AG10803 (cell line): ENCODE measurements at places on chromosomes 2 and 18.

DNA sequence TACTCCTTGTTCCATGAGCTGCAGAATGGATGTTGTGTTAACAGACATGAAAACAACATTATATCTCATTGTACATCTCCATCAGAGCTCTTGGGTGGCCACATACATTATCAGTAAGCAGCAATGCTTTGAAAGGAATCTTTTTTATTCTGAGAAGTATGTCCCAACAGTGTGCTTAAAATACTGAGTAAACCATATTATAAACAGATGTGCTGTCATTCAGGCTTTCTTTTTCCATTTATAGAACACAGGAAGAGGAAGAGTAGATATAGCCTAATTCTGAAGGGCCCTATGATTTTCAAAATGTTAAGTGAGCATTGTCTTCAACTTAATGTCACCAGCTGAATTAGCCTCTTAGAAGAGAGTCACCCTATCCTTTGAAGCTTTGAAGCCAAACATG, 44.3 kb upstream of the CABYR start:
- peak; percentile 21 for DNase-seq

GRCh38 chr18:36088256-36088655, 20.9 kb upstream of the RPRD1A start:
- no peak for DNase-seq

DNA sequence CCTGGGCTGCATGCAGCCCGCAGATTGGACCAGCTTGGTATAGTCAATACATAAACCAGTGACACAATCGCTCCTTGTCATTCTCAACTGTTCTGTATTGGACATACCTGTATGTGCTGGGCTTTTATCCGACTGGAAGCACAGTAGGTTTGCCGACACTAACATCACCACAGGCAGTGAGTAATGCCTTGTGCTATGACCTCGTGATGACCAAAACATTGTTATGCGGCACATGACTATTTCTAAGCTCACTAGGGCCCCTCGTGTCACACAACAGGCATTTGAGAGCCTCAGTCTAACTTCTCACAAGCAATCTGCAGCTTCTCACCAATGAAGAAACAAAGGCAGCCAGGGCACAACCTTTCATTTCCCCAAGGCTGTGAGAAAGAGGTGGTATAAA, 320.8 kb downstream of the AFF3 start:
- peak; percentile 51 for DNase-seq

DNA sequence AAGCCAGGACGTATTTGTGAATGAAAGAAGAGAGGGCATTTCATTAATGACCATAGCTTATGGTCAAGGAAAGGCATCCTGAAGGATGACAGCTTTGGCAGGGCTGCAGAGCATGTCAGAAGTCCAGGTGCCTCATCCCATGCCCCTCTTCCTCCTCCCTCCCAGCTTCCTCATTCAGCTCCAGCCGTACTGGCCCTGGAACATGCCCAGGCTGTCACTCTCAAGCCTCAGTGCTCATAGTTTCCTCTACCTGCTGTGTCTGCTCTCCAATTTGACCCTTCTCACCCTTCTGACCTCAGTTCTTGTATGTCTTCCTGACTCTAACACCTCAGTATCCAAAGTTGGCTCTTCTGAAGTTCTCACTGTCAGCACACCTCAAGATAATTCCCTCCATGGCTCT, 695.8 kb upstream of the HS6ST1 start:
- DNase-seq, result no peak

- no peak for DNase-seq
These were observed 15.1 kb downstream of the ALLC start for GRCh38 chr2:3672861-3673678.

GRCh38 chr2:23208339-23208738, 176.6 kb upstream of the KLHL29 start:
- DNase-seq, result no peak

- peak; percentile 86 for DNase-seq
These were observed 954 bp upstream of the CTDSP1 start for GRCh38 chr2:218398437-218399390.

- no peak for DNase-seq
These were observed 527.5 kb downstream of the GALR1 start for GRCh38 chr18:77777163-77777562.

DNA sequence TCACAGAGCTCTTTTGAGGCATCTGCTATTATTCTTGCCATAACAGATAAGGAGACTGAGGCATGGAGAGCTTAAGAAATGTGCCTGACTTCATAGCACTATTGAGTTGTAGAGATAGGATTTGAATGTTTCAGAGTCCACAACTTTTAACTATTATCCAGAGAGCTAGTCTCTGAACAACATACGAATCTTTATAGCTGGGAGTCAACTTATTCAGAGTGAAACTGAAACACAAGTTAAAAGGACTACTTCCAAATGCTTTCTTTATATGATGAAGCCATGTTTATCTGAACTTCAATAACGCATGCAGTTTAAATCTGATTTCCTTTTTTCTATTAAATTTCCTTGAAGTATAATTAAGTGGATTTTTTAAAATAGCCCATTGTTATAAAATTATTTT, 268.8 kb downstream of the IKZF2 start:
- DNase-seq, result no peak

DNA sequence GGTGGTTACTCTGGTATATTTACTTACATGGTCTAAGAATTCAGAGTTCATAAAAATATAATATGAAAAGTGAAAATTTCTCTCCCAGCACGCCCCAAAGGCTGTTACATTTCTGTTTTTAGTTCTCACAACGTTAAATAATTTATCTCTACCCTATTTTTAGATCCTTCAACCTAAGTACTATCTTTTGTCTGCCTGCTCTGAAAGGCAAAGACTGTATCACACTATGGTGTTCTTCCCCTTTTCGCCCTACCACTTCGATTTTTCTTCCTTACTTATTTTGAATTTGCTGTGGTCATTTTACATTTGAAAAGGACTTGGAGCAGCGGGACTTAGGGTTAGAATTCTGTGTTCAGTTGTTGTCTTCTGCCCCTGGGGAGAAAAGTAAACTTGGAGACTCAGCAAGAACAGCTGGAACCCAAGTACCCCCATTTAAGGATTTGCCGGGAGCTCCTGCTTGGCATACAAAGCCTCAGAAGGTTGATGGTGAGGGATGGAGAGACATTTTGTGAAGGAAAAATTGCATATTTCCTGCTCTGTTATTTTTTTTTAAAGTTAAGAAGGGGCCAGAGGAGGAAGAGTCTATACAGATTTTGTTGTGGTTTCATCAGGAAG, 19.0 kb downstream of the ADAM23 start:
- DNase-seq, result no peak

DNA sequence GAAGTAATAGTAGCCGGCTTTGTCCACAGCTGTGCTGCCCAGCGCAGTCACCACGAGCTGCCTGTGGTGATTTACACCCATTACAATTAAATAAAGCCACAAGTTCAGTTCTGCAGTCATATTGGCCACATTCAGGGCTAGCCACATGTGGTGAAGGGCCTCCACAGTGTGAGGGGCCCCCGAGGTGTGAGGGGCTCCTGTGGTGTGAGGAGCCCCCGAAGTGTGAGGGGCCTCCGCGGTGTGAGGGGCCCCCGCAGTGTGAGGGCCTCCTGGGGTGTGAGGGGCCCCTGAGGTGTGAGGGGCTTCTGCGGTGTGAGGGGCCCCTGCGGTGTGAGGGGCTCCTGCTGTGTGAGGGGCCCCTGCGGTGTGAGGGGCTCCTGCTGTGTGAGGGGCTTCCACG, 191.2 kb downstream of the CTIF start:
- DNase-seq, result no peak

- no peak for DNase-seq
These were observed 514.4 kb upstream of the CHAC2 start for GRCh38 chr2:53253244-53253643.

GRCh38 chr2:135657806-135658582, 83.7 kb upstream of the UBXN4 start:
- DNase-seq, result no peak

- no peak for DNase-seq
These were observed 36.1 kb downstream of the RNF152 start for GRCh38 chr18:61856678-61857077.

GRCh38 chr2:223122781-223123180, 70.8 kb downstream of the KCNE4 start:
- no peak for DNase-seq

GRCh38 chr2:234410526-234410925, 86.4 kb downstream of the ARL4C start:
- DNase-seq, result no peak

DNA sequence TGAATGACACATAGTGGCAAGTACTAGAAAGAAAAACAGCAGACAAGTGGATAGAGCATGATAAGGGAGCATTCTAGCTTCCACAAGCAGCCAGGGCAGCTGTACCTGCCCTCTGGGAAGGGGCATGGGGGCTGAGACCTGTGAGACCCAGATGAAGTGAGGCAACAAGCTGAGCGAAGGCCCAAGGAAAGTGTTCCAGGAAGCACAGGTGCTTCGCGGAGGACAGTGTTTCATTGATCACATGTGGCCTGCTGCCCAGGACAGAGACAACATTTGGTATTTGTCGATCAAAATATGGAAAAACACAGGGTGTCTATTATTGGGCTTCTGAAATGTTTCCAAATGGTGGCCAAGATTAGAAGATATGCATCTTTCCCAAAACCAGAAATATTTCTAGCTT, 149.1 kb downstream of the ZNF516 start:
- DNase-seq, result no peak

- DNase-seq, result no peak
These were observed 53.7 kb downstream of the GPD2 start for GRCh38 chr2:156489750-156490465.
